ENCODE measurements at places on chromosomes 5 and 9.

GRCh38 chr5:72951671-72952468, 4.0 kb upstream of the FCHO2 start:
- DNase-seq: no peak

DNA sequence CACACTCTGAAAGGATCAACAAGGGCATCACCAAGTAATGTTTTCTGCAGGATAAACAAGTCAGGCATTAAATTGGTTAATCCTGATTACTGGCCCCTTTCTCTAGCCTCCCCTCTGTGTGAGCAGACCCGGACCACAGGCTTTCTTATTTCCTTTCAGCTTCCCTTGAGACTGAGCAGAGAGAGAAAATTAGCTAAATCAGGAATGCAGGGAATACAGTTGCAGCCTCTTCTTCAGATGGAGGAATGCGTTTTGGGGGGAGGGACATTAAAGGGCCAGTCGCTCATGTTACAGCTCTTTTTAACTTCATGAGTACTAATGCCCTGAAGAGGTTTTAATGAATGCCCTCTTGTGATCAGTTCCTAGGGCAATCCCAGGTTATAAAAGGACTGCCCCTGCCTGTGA, 19.8 kb downstream of the PCDHAC2 start:
- no peak for DNase-seq

DNA sequence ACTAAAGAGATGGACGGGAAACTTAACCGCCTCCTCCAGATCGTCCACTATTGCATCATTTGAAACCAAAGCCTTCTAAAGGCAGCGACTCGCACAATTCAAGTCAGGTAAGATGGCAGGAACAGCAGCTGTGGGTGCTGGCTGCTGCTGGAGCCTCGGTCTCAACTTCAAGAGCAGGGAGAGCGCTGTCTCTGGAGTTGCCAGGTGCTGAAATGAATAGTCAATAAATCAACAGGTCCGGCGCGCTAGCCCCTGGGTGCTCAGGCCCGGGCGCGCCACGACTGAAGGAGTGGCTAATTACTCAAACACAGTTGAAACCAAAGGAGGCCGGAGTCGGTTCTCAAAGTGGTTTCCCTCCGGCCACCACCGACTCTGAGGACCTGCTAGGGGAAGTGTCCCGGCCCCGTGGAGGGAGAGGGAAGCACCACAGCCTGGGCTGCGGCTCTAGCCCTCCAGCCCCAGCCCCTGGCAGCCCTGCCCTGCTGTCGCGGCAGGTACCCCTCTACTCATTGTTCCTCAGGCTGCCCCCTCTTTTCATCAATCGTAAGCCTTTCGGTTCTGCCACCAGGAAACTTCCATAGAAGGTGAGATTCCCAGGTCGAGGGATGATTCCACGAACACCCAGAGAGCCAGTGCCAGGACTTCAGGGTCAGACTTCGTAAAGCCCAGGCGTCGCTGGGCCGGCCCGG, 804 bp downstream of the TTC39B start:
- DNase-seq: peak; percentile 88

DNA sequence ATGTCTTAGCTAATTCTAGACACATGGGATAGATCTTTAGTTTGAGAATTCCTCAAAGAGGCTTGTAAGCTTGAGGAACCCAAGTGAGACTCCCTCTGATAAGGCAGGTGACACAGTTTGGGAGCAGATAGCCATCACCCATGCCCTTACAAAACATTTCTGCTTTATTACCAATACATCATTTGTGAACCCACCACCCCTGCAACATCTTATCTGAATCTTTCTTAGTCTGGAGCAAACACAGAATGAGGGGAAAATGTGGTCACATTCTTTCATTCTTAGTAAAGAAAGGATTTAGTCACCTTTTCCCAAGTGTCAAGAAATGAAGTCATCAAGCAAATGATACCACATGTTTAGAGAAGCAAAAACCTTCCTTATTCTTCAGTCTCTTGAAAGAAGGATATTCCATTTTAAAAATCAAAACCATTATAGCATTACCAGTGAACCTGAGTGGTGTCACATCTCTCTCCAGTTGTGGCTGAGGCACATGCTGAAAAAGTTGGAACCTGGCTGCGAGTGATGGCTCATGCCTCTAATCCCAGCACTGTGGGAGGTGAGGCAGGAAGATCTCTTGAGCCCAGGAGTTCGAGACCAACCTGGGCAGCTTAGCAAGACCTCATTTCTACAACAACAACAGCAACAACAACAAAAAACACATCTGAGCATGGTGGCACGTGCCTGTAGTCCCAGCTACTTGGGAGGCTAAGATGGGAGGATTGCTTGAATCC, 65.9 kb downstream of the PRKACG start:
- DNase-seq: no peak

DNA sequence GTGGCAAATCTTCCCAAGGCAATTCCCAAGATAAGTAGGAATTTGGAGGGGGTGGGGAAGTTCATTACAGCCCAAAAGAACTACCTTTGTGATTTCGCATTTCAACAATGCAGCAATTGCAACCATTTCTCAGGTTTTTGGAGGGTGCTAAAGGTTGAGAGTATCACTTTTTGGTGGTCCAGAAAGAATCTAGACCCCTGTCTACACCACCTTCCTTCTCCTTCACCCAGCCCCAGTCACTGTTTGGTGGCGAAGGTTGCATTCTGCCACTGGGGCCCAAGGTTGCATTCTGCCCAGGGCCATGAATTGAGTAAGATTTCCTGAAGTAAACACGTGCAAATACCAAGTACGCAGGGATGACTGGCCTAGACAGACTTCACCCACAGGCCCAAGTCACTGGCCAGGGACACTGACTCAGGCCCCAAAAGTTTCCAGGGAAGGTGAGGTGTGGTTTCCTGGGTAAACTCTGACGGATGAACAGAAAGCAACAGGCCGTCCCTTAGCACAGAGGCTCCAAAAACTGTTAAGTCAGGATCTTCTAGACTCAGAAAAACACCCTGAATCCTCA, 5.7 kb downstream of the PDE6A start:
- no peak for DNase-seq

- DNase-seq: no peak
Measured at GRCh38 chr9:27491154-27491553, 32.9 kb upstream of the IFNK start.

- DNase-seq: no peak
Measured at GRCh38 chr9:80134487-80134886, 562.7 kb downstream of the TLE4 start.

- no peak for DNase-seq
Measured at GRCh38 chr5:150649108-150650020, 8.9 kb downstream of the SYNPO start.

DNA sequence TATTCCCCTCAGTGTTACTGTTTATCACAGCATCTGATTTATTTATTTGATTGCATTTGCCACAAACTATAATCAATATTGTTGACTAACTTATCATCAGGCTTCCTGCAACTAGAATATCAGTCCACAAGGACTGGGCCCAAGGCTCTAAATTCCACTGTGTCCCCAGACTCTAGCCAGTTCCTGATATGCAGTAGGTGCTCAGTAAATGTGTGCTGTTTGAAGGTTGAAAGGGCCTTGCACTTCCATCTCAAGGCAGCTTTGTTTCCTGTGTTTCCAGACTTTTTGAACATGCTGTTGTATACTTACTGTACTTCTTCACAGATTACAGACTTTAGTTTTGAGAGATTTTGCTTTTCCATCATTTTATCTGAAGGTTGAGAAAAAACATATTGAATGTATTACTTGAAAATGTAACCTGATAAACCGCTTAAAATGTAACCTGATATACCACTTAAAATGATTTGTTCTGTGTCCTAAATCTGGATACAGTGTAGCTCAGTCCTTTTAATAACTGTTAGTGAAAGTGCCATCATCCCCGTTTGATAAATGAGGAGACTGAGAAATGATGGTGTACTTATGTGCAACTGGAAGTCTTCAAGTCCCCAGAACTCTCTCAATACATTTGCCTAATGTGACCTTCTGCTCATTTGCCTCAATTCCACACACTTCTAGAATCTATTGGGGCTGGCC, 18.7 kb downstream of the KIAA1191 start:
- DNase-seq: no peak

DNA sequence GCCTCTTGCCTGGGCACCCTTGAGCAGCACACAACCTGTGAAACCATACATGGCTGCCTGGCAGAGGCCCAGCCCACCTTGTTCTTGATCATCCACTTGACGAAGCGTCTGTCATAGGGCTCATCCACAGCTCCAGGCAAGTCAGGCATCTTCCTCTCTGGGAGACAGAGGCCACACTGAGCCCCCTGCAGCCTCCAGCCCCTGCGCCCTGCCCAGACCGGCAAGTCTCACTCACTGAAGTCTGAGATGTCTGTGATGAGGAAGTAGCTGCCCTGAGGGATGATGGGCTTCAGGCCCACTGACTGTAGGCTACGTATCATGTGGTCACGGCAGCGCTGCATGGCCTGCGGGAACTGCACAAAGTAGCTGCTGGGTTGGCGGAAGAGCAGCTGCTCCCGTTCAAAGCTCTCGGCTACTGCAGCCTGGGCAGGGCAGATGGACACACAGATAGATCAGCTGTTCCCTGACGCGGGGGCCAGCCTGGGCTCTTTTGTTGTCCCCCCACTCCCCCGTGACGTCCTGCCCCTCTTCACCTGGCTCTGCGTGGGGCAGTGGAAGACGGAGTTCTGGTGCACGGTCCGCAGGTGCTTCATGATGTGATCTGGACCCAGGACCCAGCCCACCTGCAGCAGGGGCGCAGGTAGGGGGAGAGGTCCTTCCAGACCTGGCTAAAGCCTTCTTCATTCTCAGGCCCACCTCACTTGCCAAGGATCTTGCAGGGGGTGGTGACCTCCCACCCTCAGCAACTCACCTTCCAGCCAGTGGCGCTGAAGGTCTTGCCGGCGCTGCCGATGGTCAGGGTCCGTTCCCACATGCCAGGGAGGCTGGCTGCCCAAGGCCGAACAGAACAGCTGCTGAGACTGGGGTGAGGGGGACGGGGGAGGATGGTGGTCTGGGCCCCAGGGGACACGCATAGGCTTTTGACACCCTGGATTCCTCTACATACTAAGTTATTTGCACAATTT, 5.9 kb upstream of the SPOUT1 start:
- no peak for DNase-seq

GRCh38 chr9:89685698-89686097, 80.9 kb downstream of the GADD45G start:
- peak; percentile 49 for DNase-seq

- no peak for DNase-seq
Measured at GRCh38 chr5:95734906-95735305, 3.8 kb downstream of the RHOBTB3 start.

GRCh38 chr9:99590840-99591239, 230.8 kb upstream of the NR4A3 start:
- DNase-seq: no peak

DNA sequence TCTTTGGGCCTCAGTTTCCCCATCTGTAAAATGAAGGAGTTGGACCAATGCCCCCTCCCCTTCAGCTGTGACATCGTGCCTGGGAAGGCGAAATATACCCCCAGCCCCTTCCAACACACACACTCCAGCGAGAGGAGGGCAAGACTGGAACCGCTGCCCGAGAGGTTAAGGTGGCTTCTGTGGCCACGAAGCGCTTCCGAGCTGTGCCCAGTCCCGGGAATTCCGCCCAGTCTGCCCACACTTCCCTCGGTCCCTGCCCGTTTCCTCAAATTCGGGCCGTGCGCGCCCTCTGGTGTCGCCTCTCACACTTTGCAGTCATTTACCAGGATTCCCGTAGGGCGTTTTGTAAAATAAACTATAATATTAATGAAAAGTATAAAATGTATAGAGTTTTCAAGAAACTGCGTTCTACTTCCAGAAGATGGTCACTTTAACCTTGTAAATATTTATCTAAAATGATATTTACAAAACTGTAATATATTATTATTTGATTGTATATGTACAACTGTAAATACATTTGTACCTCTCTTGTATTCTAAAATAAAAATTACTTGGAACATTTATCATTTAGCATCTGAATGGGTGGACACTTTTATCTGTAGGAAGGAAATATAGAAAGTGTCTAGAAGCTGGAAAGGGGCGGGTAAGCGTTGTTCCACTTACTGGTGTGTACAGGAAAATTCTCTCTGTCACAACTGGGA, 11.0 kb upstream of the EXOSC2 start:
- DNase-seq: peak; percentile 78

DNA sequence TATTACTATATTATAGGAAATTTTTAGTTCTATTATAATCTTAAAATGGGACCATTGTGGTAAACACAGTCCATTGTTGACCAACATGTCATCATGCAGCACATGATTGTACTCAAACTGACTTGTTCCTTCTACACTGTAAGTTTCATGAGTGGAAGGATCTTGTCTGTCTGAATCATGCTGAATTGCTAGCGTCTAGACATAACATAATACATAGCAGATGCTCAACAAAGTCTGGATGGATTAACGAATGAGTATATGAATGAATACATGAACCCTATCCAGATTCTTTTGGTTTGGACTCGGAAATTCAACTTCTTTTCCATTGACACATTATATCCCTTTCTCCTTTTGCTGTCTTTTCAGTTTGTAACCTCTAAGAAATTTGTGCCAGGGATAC, 429.2 kb upstream of the SGCD start:
- DNase-seq: no peak

- peak; percentile 82 for DNase-seq
Measured at GRCh38 chr5:22070186-22070728, 782.9 kb downstream of the CDH12 start.

- no peak for DNase-seq
Measured at GRCh38 chr5:31993165-31993961, 180.8 kb downstream of the GOLPH3 start.

DNA sequence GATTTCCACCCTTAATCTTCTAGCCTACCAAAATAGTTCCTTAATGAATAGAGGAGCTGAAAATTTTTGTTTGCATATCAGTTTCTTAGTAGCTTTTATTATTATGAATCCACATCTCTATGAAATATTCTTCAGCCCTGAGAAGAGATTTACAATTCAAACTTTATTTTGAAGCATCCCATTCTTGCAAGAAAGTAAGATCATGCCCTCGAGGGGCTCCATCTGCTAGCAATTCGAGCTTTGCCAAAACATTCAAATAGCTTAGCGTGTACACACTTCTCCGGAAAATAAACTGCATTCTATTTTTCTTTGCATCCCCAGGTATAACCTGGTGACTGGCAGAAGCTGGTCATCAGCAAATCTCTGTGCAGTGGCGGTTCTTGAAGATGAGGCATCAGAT, 370.7 kb downstream of the MTRR start:
- no peak for DNase-seq

DNA sequence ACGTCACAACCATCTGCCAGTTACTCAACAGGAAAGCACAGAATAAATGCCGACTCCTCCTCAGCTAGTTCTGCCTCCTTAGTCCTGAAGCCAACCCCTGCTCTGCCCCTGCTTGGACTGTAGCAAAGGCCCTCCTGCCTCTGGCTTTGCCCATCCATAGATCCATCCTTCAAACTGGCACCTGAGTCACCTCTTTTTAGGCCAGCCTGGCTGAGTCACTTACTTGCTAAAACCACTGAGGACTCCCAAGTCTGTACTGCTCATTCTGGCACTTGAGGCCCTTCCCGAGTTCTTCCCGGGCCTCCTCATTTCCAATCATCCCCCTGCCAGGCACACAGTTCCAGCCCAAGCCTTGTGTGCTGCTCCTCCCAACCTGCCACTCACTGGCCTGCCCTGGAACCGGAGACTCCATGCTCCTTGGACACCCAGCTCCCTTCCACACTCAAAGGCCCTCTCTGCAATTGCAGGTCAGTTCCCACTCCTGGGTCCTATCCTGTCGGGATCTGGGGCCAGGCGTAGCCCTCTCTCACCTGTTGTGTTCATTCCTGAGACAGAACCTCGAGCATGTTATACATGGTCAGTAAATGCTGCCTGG, 220.1 kb downstream of the DAB2IP start:
- no peak for DNase-seq

Data from NCI-H1417 (cell line).